ENCODE measurements at places on chromosomes 4 and X.

- no peak for DNase-seq
Observed at GRCh38 chrX:90883479-90883878, 551.2 kb upstream of the PABPC5 start.

DNA sequence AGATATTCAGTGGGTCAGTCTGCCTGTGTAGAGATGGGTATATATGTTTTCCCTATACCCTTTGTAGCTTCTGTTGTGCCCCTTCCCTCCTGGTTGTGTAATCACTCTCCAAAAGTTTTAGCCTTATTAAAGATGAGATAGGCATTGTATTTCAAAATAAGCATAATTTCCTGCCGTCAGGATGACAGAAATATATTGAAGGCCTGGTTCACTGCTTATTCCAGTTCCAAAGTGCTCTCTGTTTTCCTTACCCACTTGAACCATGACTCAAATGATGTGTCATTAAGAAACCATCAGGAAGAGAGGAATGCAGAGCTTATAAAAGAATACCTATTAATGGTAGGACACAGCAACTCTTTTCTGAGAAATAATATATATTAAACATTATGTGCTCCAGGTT lies 178.5 kb downstream of the GABRB1 start:
- DNase-seq: no peak

DNA sequence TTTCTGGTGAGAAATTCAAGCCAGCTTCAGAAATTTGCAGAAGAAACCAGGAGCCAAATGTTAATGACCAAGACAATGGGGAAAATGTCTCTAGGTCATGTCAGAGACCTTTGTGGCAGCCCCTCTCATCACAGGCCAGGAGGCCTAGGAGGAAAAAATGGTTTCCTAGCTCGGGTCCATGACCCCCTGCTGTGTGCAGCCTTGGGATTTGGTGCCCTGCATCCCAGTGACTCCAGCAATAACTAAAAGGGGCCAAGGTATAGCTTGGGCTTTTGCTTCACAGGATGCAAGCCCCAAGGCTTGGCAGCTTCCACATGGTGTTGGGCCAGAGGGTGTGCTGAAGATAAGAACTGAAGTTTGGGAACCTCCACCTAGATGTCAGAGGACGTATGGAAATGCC lies 814.7 kb upstream of the SLIT2 start:
- no peak for DNase-seq

GRCh38 chr4:89868276-89868675 lies 26.4 kb upstream of the MMRN1 start:
- no peak for DNase-seq

GRCh38 chr4:81527709-81528108 lies 56.0 kb upstream of the RASGEF1B start:
- DNase-seq: no peak

DNA sequence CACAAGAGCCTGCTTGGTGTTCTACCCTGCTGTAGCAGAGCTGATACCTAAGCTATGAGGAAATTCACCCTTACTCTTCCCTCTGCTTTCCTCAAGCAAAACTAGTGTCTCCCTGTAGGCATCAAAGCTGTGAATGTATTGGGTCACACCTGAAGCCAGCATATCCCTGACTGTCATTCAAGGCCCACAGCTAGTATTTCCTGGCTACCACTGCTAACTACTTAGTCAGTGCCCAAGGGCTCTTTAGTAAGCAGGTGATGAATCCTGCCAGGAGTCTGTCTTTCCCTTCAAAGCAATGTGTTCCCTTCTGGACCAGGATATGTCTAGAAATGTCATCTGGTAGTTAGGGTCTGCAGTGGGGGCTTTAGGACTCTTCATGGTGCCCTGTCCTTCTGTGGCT lies 125.7 kb downstream of the RPA4 start:
- no peak for DNase-seq

GRCh38 chrX:138929926-138930582 lies 218.5 kb upstream of the FGF13 start:
- DNase-seq: no peak

DNA sequence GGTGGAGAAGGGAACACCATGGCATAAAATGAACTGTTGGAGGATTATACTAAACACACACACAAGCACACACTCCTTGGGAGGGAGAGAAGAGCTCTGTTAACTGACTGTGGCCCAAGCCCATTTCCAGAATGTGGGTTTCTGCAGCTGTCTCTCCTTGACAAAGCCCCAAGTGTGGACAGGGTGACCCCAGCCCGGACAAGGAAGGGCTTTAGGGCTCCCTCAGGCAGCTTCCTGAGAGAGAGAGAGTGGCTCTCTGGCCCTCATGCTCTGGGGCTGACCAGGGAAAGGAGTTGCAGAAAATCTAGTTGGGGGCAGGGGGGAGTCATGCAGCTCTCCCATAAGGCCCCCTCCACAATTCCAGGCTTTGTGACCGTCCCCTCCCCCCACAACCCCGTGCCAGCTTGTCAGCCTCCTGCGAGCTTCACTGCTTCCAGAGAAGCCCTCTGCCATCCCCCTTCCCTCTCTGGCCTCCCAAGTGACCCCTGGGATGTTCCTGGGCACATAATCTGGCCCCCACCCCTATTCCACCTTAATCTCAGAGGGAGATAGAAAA lies 590 bp downstream of the ARHGEF9 start:
- DNase-seq: no peak

DNA sequence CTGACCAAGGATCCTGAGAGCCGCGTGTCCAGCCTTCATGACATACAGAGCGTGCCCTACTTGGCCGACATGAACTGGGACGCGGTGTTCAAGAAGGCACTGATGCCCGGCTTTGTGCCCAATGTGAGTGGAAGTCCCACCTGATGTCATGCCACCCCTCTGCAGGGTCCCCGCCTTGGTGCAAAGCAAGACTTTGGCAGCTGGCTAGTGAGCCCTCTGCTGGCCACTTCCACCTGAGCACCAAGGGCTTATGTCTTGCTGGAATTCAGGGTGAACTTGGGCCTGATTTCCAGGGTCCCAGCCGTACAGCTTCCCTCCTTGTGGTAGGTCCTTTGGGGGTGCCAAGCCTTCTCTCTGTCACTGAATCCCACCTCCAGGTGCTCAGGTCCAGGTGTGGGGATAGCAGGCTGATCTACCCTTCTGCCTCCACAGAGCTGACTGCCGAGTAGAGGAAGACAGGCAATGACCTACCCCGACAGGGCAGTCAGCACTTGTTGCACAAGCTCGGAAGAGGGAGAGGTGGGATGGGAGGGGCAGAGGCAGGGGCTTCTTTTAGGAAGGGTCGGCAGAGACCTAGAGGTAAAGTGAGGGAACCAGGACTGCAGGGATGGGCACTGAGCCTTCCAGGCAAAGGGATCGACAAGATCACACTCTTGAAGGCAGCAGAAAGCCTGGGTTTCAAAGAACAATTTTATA lies 248.1 kb downstream of the EVC2 start:
- DNase-seq: no peak

DNA sequence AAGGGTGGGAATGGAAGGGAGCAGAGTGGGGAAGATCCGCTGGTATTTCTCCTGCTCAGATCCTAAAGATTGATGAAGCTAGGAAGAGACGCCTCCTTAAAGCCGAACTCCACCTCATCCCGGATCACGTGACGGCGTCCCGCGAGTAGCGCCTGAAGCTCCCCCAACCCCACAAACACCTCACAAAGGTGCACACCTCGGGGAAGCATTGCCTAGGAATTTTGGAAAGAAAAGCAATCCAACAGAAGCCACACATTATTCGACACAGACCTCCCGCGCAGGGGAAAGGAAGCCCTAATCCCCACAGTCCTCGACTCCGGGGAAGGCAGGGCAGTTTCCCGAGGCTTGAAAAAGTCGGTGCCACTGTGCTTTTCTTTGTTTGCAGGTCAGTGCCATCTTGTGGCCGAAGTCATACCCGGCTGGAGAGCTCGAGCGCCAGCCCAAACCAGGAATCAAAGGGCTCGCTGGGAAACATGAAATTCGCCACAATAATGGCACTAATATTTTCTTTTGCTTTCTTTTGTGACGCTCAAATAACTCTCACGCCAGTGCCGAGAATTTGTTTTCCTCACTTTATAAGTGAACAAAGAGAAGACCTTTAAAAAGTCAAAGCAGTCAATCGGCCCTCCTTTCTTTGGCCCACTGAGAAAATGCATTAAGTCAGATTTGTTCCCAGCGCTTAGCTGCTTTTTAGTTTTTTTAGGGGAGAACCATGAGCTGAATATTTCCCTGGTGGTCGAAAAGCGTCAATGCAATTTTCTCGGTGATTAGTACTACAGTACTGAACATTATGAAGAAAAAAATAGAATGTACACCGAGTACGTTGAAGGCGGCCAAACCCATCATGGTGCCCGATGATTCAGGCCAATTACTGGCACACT lies at the start of gene NPY1R:
Gene NPY1R, minus strand, starts transcription at position 71 of the 881 bp plus-strand sequence. CDS start 6,042 bp downstream, outside the sequence.
- no peak for DNase-seq

- no peak for DNase-seq
Observed at GRCh38 chr4:70425306-70425705, 27.6 kb downstream of the OPRPN start.

GRCh38 chr4:122625156-122625555 lies 4.3 kb upstream of the IL21 start:
- DNase-seq: no peak

GRCh38 chrX:85993539-85994197 lies 53.7 kb downstream of the CHM start:
- no peak for DNase-seq

- DNase-seq: no peak
Observed at GRCh38 chrX:153441981-153442380, 3.9 kb downstream of the TREX2 start.

DNA sequence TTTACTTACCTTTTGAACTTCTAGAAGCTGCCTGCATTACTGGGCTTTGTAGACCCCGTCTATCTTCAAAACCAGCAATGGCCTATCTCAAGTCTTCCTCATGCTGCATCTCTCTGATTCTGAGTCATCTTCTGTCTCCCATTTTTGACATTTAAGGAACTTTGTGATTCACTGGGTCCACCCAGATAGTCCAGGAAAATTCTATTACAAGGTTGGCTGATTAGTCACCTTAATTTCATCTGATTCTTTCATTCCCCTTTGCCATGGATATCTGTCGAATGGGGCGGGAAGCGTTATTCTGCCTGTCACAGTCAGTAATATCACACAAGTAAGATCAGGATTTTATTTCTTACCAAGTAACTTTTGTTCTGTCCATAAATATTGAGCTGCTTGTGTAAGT lies 618.0 kb downstream of the CCSER1 start:
- DNase-seq: no peak

DNA sequence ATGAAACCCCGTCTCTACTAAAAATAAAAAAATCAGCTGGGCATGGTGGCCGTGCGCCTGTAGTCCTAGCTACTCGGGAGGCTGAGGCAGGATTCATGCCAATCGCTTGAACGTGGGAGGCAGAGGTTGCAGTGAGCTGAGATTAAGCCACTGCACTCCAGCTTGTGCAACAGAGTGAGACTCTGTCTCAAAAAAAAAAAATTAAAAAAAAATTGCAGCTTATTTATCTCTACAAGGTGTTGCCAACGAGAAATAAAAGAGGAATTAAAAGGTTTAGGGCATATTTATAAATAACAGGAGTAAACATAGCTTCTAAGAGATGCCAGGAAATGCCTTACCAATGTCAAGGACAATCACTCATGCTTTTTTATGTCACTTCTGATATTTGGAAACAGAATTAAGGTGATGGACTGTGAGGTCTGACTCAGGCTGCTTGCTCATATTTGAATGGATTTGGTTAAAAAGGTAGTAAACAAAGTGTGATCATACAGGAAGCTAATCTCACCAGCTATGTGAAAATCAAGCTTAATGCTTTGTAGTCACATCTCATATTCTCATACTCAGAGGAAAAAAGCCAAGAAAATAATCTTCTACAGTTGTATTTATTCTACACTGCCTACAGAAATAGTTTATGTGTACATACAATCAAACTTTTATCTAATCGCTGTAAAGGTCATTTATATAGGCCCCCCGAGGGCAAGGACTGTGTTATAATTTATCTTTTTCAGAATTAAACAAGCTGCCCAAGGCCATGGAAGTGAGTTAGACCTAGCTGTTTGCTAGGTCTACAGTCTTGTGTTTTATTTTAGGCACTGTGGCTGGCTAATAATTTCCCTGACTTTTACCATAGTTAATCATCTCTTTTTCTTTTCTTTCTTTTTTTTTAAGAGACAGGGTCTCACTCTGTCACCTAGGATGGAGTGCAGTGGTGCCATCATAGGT lies 61.1 kb upstream of the RBMX start:
- DNase-seq: no peak

DNA sequence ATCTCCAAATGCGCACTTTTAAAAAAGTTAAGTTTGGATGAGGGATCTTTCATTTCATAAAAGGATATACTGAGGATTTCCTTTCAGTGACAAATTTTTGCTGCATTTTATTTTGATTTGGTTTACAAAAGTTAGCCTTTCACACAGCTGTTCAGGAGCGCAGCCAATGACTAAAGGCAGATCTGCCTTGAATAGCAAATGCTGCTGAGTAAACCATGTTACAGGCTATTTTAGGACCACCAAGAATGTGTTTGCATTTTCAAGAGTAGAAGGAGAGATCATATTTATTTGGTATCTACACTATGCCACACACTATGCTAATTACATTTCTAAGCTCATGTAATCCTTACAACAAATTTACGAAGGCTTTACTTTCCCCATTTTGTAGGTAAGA lies 92.1 kb downstream of the MAMLD1 start:
- DNase-seq: no peak

DNA sequence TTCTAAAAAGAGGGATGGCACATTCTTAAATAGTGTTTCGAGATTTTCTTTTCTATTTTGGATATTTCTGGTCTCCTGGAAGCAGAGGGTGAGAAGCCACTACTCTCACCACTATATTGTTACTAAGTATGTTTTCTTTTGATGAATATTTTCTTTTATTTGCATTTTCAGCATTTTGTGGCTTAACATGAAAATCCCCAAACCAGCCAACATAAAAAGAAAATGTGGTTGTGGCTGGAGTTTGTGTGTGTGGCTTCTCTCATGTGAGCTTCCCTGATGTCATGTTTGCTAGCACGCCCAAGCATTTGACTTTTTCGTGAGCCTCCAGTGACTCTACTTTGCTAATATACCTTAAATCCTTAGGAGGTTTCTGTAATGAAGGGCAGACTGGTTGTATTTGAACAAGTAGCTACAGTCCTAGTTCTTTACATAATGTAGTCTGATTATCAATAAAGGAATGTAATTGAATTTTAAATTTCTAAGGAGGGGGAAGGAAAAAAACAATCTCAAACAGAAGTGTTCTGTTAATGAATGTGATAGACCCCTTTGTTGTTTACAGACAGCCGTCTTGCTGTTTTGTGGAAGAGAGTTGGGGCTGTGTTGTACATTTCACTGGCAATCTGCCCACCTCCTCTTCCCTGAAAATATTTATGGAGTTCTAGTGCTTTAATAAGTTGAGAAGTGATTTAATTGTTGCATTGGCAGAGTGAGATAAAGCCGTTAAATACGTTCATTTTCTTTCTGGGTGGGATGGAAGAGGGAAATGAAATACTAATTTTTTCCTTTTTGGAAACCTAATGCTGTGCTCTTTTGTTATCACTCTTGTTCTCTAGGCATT lies 114.6 kb downstream of the ARHGAP10 start:
- no peak for DNase-seq

GRCh38 chr4:77952457-77952856 lies 89.8 kb downstream of the MRPL1 start:
- no peak for DNase-seq

DNA sequence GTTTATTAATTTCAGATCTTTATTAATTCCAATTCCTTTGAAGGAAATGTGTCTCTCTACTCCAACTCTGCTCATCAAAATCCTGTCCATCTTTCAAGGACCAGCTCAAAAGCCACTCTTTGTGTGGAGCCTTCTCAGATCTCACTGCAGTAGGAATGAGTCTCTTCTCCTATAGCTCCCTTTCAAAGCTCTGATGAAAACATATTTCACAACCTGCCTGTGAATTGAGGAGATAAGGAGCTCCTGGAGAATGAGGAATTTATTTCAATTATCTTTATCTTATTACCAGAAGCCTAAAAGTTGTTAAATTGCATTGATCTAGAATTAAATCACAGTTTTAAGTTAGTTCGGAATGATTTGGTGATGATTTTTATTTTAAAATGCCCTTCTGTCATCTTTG lies 92.6 kb upstream of the TRPC3 start:
- DNase-seq: no peak

Data from T-helper 17 cell (primary cell).